Thoracic aorta (tissue), 2 donors: ENCODE measurements at places on chromosomes 7 and 10.

DNA sequence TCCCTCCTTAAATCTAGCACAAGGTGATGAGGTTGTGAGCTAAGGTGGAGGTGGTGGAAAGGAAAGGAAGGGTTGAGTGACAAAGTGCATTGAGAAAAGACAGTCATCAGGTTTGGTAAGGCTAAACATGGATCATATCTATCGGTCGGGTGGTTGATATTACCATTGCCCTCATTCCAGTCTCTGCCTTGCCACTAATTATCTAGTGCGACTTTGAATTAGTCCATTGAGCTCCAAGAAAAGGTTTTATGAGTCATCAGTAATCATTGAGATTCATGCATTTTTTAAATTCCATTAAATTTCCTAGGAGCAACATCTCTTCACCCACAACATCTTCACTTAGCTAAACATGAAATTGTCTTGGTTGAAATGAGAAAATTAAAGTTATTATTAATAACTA, 68.9 kb upstream of the FRMD4A start:
- no peaks in the 10 kb centered on the region for H3K4me1 ChIP-seq
- H3K27ac ChIP-seq, result no peak overlapping the region
- DNase-seq, result no peak
- no peak overlapping the region for H3K4me3 ChIP-seq
- no peaks in the 10 kb centered on the region for H3K36me3 ChIP-seq
- no peaks in the 10 kb centered on the region for H3K27me3 ChIP-seq

- no peaks in the 10 kb centered on the region for H3K27me3 ChIP-seq
- H3K36me3 ChIP-seq, result peaks cover 54% of the 10 kb centered on the region
- H3K27ac ChIP-seq, result peak overlapping the region; percentile 94
- H3K4me3 ChIP-seq, result peak overlapping the region; percentile 82
- peaks cover 59% of the 10 kb centered on the region for H3K4me1 ChIP-seq
Observed at GRCh38 chr7:74032191-74032490, 4.2 kb downstream of the ELN start.

DNA sequence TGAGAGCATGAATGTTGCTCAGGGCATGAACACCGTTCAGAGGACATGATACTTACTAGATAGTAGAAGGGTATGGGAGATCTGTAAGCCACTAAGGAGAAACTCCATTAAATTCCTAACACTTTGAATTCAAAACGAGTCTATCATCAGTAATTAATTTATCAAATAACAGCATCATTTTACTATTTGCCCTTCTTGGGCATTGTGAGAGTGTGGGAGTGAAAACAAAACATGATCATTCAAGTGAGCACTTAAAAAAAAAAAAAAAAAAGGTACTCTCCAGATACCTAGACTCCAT, 20.5 kb upstream of the ASB15 start:
- no peak for DNase-seq
- H3K27ac ChIP-seq, result no peak overlapping the region
- H3K27me3 ChIP-seq, result no peaks in the 10 kb centered on the region
- no peak overlapping the region for H3K4me3 ChIP-seq

DNA sequence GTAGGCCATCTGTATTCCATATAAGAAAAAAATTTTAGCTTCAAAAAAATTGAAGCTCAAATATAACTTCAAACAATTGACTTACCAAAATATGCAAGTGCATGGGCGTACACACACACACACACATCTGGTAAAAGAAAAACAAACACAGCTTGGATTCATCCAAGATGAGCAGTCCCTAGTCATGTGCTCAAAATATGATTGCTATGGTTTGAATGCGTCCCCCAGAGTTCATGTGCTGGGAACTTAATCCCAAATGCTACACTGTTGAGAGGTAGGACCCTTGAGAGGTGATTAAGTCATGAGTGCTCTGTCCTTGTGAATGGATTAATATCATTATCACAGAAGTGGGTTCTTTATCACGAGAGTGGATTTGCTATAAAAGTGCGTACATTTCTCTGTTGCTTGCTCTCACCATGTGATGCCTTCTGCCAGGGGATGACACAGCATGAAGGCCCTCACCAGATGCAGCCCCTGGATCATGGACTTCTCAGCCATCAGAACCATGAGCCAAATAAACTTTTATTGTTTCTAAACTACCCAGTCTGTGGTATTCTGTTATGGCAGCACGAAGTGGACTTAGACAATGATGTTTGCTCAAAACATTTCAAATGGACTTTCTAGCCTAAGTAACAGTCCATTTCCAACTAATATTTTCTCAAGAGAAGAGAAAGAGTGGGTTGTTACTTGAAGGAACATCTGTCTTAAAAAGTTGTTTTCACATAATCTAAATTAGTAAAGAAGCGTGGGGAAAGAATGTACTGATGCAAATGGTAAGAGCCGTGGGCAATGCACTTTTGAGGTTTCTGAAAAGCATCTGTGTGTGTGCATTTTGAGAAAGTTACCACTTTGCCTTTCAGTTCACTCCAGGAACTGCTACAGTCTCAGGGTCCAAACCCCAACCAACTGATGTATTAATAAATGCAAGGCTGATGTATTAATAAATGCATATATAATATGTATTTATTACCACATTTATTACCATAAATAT, 15.1 kb upstream of the SVIL start:
- H3K4me1 ChIP-seq, result peaks cover 66% of the 10 kb centered on the region
- H3K27me3 ChIP-seq, result no peaks in the 10 kb centered on the region
- H3K27ac ChIP-seq, result no peak overlapping the region
- H3K36me3 ChIP-seq, result no peaks in the 10 kb centered on the region
- H3K4me3 ChIP-seq, result no peak overlapping the region
- DNase-seq, result no peak

GRCh38 chr10:122504610-122504950, 43.2 kb downstream of the HTRA1 start:
- DNase-seq, result peak; percentile 41
- H3K36me3 ChIP-seq, result peaks cover 26% of the 10 kb centered on the region
- no peak overlapping the region for H3K4me3 ChIP-seq
- no peaks in the 10 kb centered on the region for H3K27me3 ChIP-seq
- peak overlapping the region; percentile 66 for H3K27ac ChIP-seq

DNA sequence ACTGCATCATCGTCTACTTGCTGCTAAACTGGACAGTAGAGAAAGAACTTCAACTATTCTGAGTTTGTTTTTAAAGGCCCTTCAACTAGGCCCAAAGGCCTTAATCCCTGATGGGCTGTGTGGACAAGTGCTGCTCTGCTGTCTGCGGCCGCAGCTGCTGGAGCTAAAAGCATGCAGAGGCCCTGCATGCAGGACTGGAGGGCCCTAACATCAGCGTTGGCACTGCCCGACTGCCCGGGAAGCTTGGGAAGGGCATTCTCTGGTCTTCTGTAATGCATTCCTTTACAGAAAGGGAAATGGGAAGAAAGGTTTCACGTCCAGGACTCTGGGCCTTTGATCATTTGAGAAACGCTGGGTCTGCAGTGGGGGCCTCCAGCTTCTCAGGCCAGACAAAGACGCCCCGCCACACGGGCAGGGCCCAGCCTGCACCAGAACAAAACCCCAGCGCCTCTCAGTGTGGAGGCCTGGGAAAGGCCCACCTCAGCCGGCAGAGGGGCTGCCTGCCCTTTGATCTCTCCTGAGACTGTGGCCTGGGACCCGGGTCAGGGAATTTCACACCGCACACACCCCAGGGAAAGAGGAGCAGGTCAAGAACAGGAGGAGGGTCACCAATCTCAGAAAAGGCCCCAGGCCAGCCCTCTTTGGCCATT, 229.3 kb downstream of the DNAJB6 start:
- H3K27me3 ChIP-seq, result no peaks in the 10 kb centered on the region
- no peaks in the 10 kb centered on the region for H3K36me3 ChIP-seq
- H3K4me3 ChIP-seq, result no peak overlapping the region
- no peak overlapping the region for H3K27ac ChIP-seq

DNA sequence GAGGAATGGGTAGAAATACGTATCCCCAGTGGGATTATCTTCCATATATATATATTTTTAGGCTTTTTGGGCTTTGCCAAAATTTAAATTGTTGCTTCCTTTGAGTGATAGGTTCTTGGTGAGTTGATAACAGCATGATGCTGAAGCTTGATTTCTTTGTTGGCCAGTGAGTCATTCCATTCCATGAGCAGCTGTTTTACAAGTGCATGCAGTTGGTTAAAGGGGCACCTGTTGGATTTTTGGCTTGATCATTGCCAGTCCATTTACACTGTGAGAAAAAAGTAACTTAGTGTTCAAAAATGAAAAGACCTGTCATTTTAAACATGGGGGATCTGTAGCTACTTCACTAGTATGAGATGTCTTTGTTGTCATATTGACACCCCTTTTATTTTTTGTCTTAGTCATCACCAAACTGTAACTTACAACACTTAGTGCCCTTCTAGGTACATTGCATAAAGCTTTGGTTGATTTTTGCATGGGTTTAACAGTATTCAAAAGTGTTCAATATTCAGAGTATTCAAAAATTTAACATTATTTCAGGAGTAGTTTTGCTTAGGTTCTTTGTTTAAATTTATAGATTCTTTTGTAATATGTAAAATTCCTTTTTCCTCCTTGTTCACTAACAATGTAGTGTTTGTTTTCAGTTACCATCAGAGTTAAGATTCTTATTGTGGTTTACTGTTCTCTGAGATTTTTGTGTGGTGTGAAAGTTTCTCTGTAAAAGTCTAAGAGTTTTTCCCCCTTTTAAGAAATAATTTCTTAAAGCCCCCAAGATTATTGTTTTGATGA, 8.8 kb downstream of the AKAP9 start:
- no peaks in the 10 kb centered on the region for H3K36me3 ChIP-seq
- no peak overlapping the region for H3K27ac ChIP-seq
- no peak for DNase-seq
- H3K4me3 ChIP-seq, result no peak overlapping the region
- no peaks in the 10 kb centered on the region for H3K27me3 ChIP-seq
- H3K4me1 ChIP-seq, result peaks cover 3% of the 10 kb centered on the region

- no peak for DNase-seq
- peak overlapping the region; percentile 83 for H3K27ac ChIP-seq
- H3K36me3 ChIP-seq, result no peaks in the 10 kb centered on the region
- peak overlapping the region; percentile 83 for H3K4me3 ChIP-seq
Observed at GRCh38 chr7:816751-817671, 15.3 kb upstream of the SUN1 start.

- no peak for DNase-seq
- no peak overlapping the region for H3K27ac ChIP-seq
- H3K4me1 ChIP-seq, result no peaks in the 10 kb centered on the region
- H3K27me3 ChIP-seq, result no peaks in the 10 kb centered on the region
- H3K36me3 ChIP-seq, result no peaks in the 10 kb centered on the region
- H3K4me3 ChIP-seq, result no peak overlapping the region
Observed at GRCh38 chr7:42289473-42289872, 52.5 kb upstream of the GLI3 start.

DNA sequence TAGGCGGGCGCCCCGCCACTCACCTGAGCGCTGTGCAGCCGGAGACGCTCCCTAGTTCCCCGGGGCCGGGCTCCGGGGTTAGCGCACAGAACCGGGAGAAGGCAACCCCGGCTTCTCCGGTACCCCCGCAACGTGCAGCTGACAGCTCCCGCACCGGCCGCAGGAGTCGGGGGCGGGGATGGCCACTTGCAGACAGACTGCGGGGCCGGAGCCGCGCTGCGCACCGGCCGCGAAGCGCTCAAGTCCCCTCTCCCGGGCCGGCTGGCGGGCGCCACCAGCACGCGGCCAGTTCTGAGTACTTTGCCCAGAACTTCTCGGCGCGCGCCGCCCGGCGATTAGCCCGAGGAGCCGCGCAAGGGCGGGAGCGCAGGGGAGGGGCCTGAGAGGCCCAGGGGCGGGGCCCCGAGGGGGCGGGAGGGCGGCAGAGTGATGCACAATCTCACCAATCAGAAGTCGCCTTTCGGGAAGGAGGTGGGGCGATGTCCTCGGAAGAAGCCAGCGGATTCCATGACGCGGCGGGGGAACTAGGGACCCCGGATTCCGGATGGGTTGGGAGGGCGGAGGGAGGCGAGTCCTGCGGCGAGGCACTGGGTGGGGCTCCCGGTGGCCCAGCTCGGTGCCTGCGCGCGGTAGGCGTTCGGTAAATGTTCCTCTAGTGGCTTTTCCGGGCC, at the start of gene OSBPL3:
Gene OSBPL3, minus strand, starts transcription at position 316 of the 671 bp plus-strand sequence. CDS start 87,706 bp downstream, outside the sequence.
- peak; percentile 72 for DNase-seq
- H3K4me3 ChIP-seq, result peak within 1 kb of the TSS; percentile 86
- H3K4me1 ChIP-seq, result peaks cover 4% of the 10 kb centered on the region
- no peaks in the 10 kb centered on the region for H3K36me3 ChIP-seq
- H3K27ac ChIP-seq, result peak within 1 kb of the TSS; percentile 55

DNA sequence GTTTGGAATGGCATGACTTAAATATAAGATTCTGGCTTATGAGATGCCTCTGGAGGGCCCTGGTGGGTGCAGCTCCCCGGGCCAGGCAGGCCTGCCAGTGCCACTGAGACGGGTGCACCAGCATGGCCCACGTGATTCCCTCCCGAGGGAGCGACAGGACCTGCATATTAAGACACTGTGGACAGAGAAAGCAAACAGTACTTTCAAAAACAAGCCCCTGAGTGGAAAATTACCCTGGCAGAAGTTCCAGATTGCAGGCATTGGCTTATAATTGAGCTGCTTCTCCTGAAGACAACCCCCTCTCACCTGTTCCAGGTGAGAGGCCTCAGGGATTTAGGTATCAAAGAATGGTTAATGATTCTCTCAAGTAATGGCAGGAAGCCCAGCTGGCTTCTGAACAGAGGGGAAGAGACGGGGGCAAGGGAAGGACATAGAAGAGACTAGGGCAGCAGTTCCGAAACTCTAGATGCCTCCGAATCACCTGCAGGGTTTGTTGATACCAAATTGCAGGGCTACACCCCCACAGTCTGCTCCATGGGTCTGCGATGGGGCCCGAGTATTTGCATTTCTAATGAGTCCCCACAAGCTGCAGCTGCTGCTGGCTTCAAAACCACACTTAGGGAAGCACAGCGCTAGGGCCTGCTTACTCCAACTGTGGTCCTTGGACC, 66.0 kb upstream of the DOCK1 start:
- H3K36me3 ChIP-seq, result no peaks in the 10 kb centered on the region
- H3K4me1 ChIP-seq, result no peaks in the 10 kb centered on the region
- no peak overlapping the region for H3K27ac ChIP-seq
- H3K4me3 ChIP-seq, result no peak overlapping the region

GRCh38 chr7:128093614-128094570, 62.7 kb upstream of the LRRC4 start:
- H3K36me3 ChIP-seq, result peaks cover 30% of the 10 kb centered on the region
- no peak for DNase-seq
- H3K27ac ChIP-seq, result no peak overlapping the region
- no peaks in the 10 kb centered on the region for H3K27me3 ChIP-seq
- H3K4me3 ChIP-seq, result no peak overlapping the region
- no peaks in the 10 kb centered on the region for H3K4me1 ChIP-seq

DNA sequence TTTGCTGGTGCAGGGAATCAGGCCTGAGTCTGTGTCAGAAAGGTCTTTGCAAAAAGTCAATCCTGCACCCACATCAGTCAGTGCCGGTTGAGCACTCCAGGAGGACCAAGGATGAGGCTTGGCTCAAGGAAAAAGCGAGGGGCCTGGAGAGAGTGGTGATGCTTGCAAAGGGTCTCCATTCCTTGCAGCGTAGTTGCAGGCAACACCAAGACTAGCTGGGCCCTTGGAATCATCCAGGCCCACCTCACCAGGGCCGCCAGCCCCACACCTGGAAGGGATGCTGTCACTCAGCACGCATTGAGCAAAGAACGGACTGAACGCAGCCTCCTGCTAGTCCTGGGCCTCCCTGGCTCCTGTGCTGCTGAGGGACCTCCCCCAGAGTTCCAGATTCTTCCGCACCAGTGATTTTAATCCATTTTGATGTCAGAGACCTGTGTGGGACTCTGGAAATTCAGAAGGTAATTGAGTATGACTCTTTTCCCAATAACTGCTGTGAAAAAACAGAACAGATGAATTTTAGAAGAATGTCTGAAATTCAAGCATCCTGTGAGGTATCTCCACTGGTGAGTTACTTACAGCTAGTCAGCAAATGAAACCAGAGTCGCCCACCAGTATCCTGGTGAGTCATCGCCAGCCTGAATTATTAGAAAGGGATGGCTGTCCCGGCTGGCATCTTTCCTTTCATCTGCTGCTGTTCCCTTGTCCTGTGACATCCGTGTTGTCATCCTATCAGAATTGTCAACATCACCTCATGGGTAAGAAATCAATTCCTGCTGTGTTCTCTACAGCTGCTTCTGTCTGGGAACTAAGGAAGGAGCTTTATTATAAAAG, 150.8 kb upstream of the NPS start:
- no peaks in the 10 kb centered on the region for H3K4me1 ChIP-seq
- H3K4me3 ChIP-seq, result no peak overlapping the region
- no peaks in the 10 kb centered on the region for H3K27me3 ChIP-seq
- H3K36me3 ChIP-seq, result no peaks in the 10 kb centered on the region
